ENCODE measurements at places on chromosomes 11 and 22.

DNA sequence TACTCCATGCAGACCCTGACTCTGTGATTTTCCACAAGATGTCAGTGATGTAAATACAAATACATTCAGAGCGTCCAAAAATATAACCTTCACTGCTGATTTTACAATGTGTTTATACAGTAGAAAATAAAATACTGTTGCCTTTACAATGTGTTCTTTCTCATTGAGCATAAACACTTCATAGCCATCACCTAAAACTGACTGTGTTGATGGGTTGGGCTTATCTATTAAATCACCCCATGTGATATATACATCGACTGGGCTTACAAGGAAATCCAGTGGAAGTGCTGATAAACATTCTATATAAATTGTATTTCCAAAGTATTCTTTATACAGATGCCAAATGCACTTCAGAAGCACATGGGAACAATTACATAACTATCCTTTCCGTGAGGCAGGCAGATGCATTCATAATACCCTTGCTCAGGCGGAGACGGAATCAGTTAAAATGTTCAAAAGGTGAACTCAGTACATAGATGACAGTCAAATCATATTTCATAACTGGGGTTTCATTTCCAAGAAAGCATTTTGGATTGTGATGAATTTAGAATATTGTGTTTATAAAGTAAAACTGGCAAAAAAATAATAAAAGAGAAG, 27.7 kb downstream of the DDI1 start:
- DNase-seq, result no peak

- no peak for DNase-seq
These were observed 143.2 kb upstream of the TEAD1 start for GRCh38 chr11:12531020-12531419.

- DNase-seq, result no peak
These were observed 41.0 kb downstream of the TRAF6 start for GRCh38 chr11:36469063-36469462.

DNA sequence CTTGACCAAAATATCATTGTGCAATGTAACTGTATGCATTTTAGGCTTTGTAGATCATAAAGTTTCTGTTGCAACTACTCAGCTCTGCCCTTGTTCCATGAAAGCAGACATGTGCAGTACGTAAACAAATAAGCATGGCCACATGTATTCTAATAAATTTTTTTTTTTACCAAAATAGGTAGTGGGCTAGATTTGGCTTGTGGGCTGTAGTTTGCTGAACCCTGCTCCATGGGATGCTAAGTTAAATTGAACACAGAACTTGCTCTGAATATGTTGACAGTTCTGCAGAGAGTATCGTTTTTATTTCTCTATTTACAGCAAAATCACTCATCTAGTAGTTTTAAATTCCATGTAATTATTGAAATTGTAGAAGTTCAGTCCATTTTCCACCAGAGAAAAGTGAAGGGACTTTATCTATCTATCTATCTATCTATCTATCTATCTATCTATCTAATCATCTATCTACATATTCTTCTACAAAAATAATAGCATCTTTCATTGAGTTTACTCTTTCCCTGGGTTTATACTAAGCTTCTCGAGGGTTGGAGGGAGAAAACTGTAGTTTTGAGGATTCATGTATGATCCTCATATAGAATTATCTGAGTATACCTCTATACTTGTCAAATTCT, 9.5 kb upstream of the OOSP4A start:
- DNase-seq, result no peak

- DNase-seq, result no peak
These were observed 232.6 kb downstream of the FAT3 start for GRCh38 chr11:92457250-92457649.

GRCh38 chr11:76392870-76393269, 11.7 kb downstream of the GVQW3 start:
- DNase-seq, result no peak

- no peak for DNase-seq
These were observed 38.3 kb downstream of the PIK3IP1 start for GRCh38 chr22:31253949-31254348.

- DNase-seq, result no peak
These were observed 51.7 kb upstream of the LDLRAD3 start for GRCh38 chr11:35892166-35892565.

DNA sequence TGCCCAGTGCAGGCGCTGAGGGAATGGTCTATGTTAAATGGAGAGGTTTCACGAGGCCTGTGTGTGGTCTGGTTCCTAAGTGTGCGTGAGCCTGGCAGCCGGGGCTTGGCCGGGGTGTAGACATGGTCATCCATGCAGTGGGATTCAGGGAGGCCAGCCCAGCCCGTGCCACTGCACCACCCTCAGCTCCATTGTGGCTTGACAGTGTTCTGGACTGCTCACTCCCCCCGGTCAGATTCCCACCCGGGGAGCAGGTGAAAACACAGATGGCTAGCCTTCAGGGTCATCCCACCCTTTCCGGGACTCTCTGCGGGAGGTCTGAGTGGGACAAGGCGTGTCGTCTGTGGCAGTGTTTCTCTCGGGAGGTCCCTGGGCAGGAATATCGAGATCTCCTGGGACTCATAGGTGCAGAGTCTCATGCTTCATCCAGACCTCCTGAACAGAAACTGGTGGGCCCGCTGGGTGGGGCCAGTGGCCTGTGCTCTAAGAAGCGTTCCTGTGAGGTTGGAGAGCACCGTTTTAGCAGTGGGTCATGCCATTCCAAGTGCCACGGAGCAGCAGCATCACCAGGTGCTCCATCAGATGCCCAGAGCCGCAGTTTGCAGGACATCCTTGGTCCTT, 52.3 kb downstream of the ST14 start:
- DNase-seq, result no peak
